Ureter (tissue), 1 donor: ENCODE measurements at places on chromosomes 3 and 15.
A peak's percentile ranks its signal among the peaks of the same experiment; 100 is the strongest.

GRCh38 chr15:37054336-37054735 lies 46.0 kb downstream of the MEIS2 start:
- no peak for DNase-seq

DNA sequence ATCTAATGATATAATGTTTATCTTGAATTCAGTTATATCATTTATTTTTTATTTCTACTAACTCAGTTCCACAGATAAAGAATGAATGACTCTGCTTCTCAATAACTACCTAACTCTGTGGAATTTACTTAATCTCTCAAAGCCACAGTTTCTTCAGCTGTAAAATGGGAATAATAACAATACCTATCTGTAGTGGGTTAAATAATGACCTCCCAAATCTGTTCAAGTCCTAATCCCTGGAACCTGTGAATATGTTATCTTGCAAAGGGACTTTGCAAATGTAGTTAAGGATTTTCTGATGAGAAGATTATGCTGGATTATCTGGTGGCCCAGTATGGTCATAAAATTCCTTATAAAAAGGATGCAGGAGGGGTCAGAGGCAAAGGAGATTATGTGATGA lies 61.7 kb downstream of the THRB start:
- no peak for DNase-seq

DNA sequence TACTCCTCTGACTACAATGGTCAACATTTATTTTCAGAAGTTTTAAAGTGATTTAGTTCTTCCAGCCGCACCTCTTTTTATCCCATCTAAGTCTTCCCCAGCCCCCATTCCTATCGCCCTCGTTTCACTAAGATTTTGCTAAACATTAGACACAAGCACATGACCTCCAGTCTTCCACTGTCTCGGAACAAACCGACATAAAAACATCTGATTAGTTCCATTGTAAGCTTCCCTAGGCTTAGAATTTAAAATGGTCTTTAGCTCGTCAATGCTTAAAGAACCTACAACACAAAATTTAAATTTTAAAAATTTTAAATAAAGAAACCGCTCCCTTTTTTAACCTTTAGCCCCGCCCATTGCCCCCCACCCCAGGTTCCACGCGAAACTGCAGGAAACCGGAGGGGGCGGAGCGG lies 284 bp upstream of the TSC22D2 start:
- DNase-seq: no peak

- DNase-seq: no peak
These were observed 73.1 kb upstream of the PRR23E start for GRCh38 chr3:127119693-127120464.

- no peak for DNase-seq
These were observed 55.7 kb upstream of the APEH start for GRCh38 chr3:49618412-49618811.

- DNase-seq: no peak
These were observed 62.7 kb downstream of the PCSK6 start for GRCh38 chr15:101426761-101427333.

GRCh38 chr3:6260551-6261191 lies 600.2 kb upstream of the GRM7 start:
- no peak for DNase-seq

DNA sequence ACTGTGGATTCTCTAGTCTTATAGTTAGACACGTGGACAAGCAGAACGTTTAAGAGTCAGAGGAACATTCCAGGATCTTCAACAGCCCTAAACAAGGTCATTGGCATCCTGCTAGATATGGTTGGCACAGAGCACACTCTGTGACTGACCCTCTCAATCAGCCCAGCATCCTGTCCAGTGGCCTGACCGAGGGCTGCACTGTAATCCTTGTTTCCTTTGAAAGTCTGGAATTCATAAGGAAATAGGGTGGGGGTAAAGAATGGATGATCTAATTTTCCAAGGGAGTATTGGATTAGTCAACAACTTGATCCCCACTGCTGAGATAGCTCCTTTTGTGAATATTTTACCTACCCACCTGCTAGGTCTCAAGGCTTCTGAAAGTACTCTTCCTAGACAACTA lies 94.5 kb upstream of the DLG1 start:
- no peak for DNase-seq

DNA sequence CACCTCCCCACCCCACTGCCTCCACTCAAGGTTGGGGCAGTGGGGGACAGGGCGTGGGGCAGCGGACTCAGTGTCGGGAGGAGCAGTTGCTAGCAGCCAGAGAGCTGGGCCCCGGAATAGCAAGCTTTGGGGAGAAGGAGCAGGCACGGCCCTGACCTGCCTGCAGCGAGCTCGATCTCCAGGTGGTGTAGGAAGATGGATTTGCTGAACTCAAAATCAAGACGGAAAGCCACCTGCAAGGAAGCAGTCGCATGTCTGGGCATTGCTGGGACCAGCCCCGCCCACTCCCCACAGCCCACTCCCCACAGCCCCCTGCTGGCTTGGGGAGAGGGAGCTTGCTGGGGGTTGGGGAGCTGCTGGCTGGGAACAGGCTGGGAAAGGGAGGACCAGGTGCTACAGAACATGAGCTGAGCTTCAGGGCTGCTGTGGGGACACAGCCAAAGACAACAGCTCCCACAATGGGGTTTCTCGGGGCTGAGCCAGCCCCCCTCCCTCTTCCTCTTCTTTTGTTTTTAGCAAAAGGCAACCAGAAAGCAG lies 38.0 kb downstream of the FEM1B start:
- no peak for DNase-seq

DNA sequence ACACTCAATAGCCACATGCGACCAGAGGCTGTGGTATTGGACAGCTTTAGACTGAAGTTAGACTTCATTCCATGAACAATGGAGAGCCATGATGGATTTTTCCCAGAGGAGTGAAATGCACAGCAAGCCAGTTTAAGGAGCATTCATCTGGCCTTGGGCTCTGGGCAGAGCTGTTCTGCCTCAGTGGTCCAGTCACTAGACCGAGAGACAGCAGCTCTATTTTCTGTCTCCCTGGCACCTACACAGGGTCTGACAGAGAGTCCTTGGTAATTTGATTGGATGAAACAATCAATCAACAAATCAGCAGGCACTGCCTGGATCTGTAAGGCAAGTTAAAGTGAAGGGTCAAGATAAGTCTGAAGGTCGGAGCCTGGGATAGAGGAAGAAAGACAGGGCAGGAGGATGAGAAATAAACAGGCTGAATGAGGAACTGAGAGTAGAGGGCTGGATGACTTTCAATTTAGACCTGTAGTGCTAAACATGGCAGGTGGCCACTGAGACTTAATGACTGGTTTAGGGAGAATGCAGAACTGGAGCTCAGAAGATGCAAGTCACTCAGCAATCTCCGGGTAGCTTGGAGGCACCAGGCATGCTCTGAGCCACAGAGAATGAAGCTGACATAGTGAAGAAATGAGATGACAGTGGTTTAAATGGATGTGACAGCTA lies 98.5 kb upstream of the SLC25A36 start:
- no peak for DNase-seq

DNA sequence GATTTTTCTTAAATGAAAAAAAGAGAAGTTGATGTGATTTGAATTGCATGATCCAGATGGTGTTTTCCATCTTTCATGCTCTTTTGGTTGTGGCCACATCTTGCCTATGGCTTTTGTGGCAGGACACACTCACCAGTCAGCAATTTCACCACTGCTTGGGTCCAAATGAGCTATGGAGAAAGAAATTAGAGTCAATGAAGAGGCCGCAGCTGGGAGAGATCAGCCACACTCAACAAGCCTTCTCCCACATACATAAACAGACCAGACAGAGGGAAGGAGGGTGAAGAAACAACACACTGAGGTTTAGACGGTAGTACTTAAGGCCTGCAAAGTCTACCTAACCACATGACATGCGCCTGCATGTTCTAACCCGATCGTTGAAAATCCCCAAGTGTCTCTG lies 110.7 kb upstream of the CDIN1 start:
- no peak for DNase-seq

- no peak for DNase-seq
These were observed 190.8 kb upstream of the LPP start for GRCh38 chr3:187963003-187963676.

GRCh38 chr3:191362037-191362436 lies 31.7 kb upstream of the UTS2B start:
- no peak for DNase-seq

DNA sequence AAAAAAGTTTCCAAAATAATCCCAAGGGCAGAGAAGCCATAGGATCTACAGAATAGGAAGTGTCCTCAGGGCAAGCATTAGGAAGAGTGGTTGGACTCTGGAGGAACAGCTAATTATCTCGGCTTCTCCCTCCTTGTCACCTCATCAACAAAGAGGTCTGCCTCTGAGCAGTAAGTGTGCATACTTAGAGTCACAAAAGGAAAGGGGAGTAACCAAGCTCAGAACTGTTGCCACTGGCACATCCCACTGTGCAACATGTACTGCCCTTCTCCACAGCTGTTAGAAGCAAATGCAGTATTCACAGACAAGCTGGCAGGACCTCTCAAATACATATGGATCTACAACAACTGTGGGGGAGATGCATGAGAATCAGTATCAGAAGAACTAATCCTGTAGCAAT lies 31.5 kb downstream of the NGLY1 start:
- no peak for DNase-seq

- DNase-seq: no peak
These were observed 21.9 kb upstream of the SSR3 start for GRCh38 chr3:156576651-156577348.

DNA sequence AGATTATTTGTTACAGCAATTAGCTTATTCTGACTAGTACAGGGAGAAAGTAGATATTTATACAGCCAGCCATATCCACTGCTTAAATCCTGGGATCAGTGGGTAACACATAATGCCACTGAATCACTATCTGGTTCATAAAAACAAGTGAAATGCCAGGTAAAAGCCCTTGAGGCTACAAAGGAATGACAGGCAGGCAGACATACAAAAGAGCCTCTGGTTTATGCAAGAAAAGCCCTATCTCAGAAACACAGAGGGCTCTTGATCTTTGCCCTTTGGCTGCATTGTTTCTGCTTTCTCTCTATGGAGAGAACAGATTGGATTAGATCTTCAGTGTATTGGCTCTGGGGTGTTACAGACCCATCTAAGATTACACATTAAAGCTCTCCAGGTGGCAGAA lies 115.4 kb upstream of the GADL1 start:
- DNase-seq: no peak

DNA sequence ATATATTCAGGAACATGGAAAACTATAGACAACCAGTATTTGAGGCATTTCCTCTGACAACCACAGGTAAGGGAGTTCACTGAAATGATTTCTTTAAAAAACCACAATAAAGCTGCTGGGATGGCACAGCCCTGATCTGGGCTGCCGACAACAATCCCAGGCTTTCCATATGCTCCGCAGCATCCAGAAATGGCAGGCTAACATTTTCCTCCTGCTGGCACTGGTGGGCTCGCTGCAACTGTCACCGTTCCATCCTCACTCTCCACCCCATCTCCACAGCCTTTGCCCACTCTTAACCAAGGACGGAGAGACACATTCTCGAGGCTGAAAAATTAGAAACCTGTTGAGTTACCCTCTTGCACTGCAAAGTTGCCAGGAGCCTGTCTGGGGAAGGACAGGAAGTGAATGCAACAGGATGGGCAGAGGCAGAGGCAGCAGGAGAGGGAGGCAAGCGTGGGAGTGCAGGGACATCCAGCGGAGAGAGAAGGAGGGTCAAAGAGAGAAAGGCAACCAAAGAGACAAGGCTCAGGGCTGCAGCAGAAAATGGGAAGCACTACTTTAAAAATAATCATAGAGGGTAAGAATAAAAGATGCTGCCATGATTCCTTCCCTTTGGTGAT lies 79.0 kb upstream of the ARRDC4 start:
- no peak for DNase-seq

GRCh38 chr3:120181632-120182031 lies 87.4 kb upstream of the GSK3B start:
- DNase-seq: no peak

GRCh38 chr3:115659253-115660220 lies 36.2 kb downstream of the GAP43 start:
- no peak for DNase-seq

GRCh38 chr3:61580982-61581643 lies 19.7 kb downstream of the PTPRG start:
- DNase-seq: no peak

GRCh38 chr15:91559066-91559465 lies 294.4 kb upstream of the SLCO3A1 start:
- no peak for DNase-seq

- DNase-seq: no peak
These were observed 124.6 kb downstream of the TGFBR2 start for GRCh38 chr3:30730967-30731366.

- no peak for DNase-seq
These were observed 48.0 kb downstream of the CACNA2D2 start for GRCh38 chr3:50455161-50456018.

GRCh38 chr15:70488941-70489848 lies 274.2 kb downstream of the UACA start:
- DNase-seq: no peak

DNA sequence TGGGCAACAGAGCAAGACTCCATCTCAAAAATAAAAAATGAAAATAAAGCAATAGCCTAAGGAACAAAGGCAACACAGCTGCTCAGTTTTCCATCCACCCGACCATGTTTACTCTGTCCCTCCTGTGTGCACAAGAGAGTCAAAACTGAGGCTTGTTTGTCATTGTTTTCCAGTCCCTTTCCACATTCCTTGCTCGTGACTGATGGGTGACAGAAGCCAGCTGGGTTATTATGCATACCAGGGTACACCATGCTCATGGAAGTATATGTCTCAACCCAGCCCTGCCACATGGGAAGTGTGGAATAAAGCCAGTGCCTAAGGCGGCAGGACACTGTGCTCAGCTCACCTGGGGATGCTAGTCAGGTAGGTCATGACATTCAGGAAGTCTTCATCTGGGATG lies 49.5 kb downstream of the MCF2L2 start:
- DNase-seq: no peak

- peak; percentile 69 for DNase-seq
These were observed 87.7 kb downstream of the ATP10A start for GRCh38 chr15:25775317-25775912.

DNA sequence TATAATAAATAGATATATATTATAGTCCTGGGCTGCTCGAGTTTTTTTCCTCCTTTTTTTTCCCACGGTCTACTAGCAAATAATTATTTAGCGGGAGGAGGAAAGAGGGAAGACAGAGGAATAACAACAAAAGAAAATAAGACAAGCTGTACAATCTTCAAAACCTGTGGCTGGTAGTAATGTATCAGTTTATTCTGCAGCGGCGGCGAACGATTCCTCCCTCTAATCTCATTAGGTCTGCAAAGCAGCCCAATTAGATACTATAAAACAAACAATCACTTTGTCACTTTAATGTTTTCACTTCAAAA lies 390 bp upstream of the TLE3 start:
- no peak for DNase-seq

DNA sequence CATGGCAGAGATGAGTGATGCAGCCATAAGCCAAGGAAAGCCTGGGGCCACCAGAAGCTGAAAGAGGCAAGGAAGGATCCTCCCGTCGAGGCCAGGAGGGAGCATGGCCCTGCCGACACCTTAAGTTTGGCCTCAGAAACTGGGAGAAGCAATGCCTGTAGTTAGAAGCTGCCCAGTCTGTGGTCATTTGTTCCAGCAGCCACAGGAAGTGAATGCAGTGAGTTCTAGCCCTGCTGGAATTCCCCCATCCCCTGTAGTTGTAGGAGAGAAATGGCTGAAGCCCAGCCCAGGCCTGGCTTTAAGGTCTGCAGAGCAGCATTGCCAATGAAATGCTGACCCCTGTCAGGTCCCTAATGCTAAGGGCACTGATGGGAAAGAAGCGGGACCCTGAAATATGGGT lies 12.2 kb upstream of the CHSY1 start:
- no peak for DNase-seq

- DNase-seq: no peak
These were observed 18.2 kb downstream of the PLOD2 start for GRCh38 chr3:146142757-146143156.
